ENCODE measurements at places on chromosomes 16 and 17.

DNA sequence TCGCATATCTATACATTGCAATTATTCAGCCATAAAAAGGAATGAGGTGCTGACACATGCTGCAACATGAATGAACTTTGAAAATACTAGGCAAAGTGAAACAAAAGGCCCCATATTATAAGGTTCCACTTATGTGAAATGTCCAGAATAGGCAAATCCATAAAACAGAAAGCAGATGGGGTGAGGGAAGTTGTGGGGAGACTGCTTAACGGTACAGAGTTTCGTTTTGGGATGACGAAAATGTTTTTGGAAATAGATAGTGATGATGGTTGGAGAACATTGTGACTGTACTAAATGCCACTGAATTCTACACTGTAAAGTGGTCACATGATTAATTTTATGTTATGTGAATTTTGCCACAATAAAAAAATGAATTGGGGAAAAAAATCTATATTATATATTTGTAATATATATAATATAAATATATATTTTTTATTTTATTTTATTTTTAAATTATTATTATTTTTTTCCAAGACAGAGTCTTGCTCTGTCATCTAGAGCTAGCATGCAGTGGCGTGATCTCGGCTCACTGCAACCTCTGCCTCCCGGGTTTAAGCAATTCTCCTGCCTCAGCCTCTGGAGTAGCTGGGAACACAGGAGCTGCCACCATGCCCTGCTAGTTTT lies 4.2 kb upstream of the GNA13 start:
- no peak for DNase-seq

DNA sequence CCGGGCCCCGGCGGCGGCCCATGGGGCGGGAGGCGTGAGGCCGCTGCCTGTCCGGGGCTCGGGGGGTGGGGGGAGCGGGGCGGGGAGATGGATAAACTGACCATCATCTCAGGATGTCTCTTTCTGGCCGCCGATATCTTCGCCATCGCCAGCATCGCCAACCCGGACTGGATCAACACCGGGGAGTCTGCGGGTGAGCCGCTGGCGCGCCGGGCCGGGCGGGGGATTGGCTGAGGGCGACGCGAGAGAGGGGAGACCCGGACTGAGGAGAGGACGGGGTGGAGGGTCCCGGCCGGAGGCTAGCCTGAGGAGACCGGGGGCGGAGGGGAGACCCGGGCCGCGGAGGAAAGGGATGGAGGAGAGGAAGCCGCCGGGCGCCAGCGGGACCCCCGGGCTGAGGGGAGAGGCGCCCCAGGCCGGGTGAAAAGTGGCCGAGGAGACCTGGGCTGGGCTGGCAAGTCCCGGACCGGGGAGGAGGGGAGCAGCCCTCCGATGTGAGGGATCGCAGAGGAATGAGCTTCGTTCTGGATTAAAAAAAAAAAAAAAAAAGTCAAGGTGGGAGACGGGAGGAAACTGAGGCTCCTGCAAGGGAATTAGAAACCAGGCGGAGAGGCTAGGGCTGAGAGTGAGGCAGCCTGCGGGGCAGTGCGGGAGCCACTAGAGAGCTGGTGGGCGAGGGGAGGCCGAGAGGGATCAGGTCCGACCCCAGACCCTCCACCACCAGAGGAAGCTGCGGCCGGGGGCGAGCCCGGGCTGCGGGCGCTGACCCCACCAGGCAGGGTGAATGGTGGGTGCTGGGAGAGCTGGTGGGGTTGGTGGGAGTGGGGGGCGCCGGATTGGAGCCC lies 526 bp downstream of the MOSMO start:
- DNase-seq: no peak

DNA sequence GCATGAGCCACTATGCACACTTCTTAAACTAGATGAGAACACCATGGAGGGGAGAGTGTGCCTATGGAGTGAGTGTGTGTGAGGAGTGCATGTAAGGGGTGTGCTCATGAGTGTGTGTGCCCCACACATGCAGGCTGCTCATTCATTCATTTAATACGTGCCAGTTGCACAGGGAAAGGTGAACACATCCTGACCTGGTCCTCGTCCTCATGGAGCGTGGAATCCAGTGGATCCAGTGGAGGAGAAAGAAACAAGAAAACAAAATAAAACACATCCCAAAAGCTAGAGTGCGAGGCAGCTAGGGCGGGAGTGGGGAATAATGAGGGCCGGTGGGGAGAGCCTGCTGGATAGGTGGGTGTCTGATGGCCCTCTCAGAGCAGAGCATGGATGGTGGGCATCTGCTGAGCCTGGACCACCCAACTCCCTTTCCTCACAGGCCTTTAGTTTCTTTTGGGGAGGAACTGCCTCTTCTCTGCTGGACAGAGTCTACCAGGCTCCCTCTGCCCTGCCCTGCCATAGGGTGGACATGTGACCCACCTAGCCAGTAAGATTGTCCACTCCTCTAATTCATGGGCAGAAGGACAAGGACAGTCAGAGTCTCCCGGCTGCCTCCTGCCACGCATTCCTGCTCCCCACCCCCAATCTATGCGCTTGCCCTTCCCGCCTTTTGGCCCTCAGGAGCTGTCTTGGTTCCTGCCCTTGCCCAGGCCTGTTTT lies 204.3 kb downstream of the RAB11FIP4 start:
- no peak for DNase-seq

GRCh38 chr17:65057531-65058090 lies 1.1 kb upstream of the GNA13 start:
- DNase-seq: no peak

GRCh38 chr17:36463916-36464764 lies 22.3 kb upstream of the ZNHIT3 start:
- DNase-seq: peak; percentile 72

GRCh38 chr16:61146429-61146828 lies 889.8 kb downstream of the CDH8 start:
- no peak for DNase-seq

GRCh38 chr16:49682577-49683165 lies 173.2 kb downstream of the ZNF423 start:
- no peak for DNase-seq

DNA sequence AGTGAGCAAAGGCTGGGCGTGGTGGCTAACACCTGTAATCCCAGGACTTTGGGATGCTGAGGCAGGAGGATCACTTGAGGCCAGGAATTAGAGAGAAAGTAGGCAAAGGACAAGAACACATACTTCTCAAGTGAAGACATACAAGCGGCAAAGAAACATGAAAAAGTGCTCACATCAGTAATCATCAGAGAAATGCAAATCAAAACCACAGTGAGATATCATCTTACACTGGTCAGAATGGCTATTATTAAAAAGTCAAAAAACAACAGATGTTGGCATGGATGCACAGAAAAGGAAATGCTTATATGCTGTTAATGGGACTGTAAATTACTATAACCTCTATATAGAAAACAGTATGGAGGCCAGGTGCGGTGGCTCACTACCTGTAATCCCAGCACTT lies 12.2 kb upstream of the SLX4 start:
- DNase-seq: no peak

- DNase-seq: no peak
These were observed 4.5 kb downstream of the SLC26A11 start for GRCh38 chr17:80224683-80225082.

GRCh38 chr17:82108038-82108437 lies 10.0 kb upstream of the FASN start:
- DNase-seq: no peak

GRCh38 chr17:11625878-11626277 lies 27.6 kb downstream of the DNAH9 start:
- DNase-seq: no peak

GRCh38 chr17:74521701-74522201 lies 9.5 kb downstream of the CD300LB start:
- no peak for DNase-seq

GRCh38 chr17:46771561-46772474 lies 46.7 kb downstream of the WNT3 start:
- DNase-seq: no peak

DNA sequence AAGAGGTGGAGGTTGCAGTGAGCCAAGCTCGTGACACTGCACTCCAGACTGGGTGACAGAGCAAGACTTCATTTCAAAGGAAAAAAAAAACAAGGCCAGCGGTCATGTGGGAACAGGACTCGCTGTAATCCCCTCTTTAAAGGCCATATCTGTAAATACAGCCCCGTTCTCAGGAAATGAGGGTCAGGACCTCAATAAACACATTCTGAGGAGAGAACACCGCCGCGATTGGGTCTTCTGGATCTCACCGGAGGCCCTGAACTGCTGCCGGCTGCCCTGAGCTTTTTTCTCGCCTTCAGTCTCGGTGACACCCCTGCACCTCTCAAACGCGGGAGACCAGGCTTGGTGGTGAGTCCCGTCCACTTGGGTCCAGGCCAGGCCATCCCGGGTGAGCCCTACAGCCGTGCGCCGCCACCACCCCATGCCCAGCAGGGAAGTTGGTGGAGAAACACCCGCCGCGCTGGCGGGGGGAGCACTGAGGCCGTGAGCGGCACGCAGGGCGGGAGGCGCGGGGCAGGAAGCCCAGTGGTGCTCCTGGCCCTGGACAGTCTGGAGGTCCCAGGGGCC lies 28.4 kb downstream of the SLC25A10 start:
- no peak for DNase-seq

GRCh38 chr17:57600074-57600473 lies 145.0 kb downstream of the CCDC182 start:
- no peak for DNase-seq

DNA sequence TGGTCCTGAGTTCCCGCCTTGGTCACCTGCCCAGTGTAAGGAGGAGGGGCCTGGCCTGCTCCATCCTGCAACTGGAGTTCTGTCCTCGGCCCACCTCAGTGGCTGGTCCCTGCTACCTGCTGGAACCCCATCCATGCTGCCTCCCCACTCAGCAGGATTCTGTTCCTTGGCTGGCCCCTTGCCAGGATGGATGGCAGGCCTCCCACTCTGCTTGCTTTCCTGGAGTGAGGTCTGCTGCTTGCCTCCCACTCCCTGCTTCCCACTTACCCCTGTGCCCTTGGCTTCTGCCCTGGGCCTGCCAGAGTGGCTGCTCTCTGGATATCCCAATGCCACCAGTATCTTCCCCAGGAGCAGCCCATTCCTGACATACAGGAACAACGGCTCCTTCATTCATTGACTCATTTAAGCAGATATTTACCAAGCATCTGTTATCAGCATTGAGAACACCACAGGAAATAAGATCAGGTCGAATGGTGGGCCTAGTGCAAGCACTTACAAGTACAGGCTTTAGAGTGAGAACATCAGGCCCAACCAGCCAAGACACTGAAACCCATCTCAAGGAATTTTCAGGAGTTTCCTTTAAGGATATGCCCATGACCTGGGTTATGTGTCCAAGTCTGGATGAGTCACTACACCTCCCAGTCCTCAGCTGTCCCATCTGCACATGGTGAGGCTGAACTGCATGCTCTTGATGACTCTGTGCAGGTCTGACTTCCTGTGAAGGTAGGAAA lies 17.0 kb upstream of the RPRML start:
- peak; percentile 9 for DNase-seq

DNA sequence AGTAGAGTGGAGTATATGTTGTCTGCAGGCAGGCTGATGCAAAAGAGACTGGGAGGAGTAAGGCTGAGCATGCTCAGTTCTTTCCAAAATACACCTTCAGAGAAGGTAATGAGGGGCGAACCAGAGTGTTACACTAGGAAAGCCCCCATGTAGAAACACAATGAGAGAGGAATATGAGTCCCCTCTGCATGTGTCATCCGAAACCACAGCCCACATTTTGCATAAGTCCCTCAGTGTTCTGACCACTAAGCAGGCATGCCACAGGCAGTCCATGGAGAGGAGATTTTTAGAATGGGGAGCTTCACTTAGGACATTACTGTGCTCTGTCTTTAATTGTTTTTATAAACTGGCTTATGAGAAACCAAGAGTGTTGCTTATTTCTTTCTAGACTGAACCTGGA lies 32.0 kb downstream of the SLC6A2 start:
- DNase-seq: no peak

- DNase-seq: peak; percentile 63
These were observed 260.5 kb downstream of the CBLN1 start for GRCh38 chr16:49021136-49021535.

DNA sequence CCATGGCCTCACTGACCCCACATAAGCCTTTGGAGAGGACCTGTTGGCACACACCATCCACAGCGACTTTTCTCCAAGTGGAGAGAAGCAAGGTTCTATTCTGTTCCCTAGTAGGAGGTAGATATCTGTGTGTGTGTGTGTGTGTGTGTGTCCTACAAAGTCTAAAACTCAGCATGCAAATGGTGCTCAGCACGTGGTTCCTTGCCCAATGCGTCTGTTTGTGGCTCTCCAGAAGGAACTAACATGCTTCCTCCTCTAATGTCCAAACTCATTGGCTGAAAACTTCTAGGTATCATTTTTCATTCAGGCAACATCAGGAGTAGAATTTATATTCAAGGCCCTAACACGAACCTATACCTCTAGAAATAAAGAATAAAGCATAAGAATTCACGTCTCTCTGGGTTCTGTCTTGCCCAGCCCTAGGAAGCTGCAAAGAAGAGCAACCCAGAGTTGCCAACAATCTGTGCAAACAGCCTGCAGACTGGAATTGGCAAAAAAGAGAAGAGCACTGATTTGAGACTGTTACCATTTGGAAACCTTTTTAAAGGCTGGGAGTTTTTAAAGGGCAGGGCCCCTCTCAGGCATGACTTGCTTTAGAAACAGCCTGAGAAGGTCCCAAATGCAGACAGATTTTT lies 25.5 kb downstream of the MAP3K14 start:
- DNase-seq: no peak

DNA sequence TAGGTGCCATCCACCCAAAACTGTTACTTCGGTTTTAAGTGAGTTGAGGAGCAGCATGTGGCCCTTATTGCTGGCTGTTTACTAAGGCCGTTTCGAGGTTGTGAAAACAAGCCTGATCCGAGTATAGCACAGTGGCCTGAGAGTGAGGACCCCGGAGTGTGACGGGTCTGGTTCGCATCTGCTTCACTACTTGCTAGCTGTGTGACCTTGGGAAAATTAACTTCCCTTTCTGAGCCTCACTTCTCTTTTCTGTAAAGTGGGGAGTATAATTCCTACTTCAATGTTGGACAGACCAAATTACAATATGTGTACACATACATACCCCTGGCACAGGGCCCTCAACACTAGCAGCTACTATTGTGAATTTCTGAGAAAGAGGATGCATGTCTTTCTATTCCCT lies 11.7 kb upstream of the HEATR6 start:
- no peak for DNase-seq

DNA sequence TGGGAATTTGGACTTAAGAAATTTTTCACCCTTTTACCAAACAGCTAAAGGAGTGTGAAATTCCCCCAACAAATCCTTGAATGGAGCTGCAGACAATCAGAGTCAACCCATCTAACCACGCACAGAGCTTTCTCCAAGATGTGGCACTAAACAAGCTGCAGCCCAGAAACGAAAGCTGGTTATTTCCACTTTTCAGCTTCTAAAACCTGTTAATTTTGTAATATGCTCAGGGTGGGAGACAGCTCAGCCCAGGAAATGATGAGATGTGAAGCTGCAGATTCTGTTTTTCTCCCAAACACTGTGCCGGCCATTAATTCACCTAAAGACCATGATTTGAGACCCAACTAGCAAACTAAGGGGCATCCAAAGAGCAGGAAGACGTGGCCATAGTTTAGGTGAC lies 33.2 kb upstream of the ABR start:
- no peak for DNase-seq

GRCh38 chr16:53692146-53692545 lies 11.5 kb downstream of the RPGRIP1L start:
- DNase-seq: no peak

Measured in astrocyte of the spinal cord (primary cell).